CD4-positive, alpha-beta T cell treated with Interleukin-4 for 4 hours (primary cell): ENCODE measurements at places on chromosomes 3 and 15.

- no peak for DNase-seq
Measured at GRCh38 chr3:124774327-124774718, 44.1 kb downstream of the UMPS start.

- no peak for DNase-seq
Measured at GRCh38 chr3:130823241-130823884, 70.5 kb upstream of the ATP2C1 start.

GRCh38 chr15:78667578-78668236 lies 26.7 kb upstream of the CHRNB4 start:
- DNase-seq, result no peak

DNA sequence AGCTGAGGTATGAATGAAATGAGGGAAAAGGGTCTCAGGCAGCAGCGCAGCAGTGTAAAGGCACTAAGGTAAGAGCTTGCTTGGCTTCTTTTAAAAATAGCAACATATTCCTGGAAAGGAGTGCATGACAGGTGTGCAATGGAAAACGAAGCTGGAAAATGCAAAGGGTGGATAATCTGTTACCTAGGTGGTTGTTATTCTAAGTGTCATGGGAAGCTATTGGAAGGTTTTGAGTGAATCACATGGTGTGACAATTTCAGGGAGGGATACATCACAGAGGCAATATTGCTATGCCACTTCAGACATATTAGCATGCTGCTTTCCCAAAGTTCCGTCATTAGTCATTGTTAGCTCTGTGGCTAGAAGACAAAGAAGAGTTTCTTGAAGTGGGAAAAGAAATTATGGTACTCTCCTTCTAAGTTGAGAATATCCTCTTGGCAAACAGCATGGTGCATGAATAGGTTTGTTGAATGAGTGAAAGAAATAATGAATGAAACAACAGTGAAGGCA lies 28.7 kb upstream of the TMEM45A start:
- DNase-seq, result no peak

GRCh38 chr3:193910886-193911738 lies 224.8 kb upstream of the HES1 start:
- DNase-seq, result no peak

GRCh38 chr3:45002720-45003119 lies 23.4 kb upstream of the CLEC3B start:
- no peak for DNase-seq

GRCh38 chr3:123610331-123610730 lies 25.5 kb upstream of the HACD2 start:
- DNase-seq, result no peak

DNA sequence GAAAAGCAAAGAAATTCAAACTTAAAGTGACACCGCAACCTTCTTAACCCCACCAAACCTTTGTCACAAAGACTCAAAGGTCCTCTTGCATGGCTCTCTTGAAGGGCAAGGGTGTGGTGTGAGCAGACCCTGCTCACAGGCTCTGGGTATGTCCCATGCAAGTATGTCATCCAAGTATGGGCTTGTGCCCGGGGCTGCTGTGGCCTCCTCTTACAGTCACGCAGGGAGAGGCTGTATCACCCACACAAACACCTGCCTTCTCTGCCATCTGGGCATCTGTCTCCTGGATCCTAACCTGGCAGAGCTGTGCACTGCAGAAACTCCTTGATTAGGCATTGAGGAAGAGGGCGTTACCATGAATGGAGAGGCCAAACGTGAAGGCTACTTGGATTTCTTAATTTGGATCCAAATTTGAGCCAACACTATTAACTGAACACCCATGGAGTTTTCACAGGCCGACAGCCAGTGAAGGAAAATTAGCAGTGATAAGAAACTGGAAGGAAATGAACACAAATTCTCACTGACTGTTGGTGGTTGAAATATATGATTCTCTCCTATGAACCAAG lies 146.6 kb downstream of the DUT start:
- no peak for DNase-seq

DNA sequence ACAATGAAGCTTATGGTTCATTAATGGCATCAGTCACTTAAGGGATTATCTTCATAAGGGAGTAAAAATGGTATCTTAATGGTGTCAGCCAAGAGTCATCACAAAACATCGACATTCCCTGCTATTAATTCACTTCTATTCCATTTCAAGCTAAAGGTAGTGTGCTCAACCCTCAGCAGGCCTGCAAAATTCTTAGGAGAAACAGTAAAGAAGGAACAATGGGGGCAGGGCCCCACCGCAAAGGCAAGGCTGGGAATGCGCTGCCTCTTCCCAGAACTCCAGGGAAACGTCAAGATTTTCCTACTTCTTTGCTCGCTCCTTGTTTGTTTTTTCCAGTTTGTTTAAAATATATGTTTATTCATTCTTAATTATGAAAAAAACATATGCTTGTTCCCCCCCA lies 187.3 kb upstream of the TSC22D2 start:
- no peak for DNase-seq

- no peak for DNase-seq
Measured at GRCh38 chr15:31077181-31077580, 24.3 kb downstream of the TRPM1 start.

DNA sequence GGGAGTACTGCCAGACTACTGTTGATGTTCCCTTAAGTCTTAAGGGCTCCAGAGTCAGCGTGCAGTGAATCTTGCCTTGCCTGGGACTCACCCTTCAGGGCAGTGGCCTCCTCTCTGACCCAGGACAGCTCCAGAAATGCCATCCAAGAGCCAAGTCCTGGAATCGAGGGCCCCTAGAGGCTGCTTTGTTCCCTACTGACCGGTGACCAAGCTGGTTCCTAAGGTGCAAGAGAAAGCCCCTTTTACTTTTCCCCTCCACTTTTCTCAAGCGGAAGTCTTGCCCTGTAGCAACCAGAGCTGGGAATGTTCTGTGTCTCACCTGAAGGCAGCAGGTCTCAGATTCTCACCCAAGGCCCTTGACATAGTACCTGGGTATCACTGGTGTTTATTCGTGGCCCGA lies 238.0 kb downstream of the DOCK3 start:
- no peak for DNase-seq

- DNase-seq, result no peak
Measured at GRCh38 chr3:55242921-55243320, 244.2 kb downstream of the WNT5A start.

- DNase-seq, result no peak
Measured at GRCh38 chr3:183502237-183503181, 53.0 kb downstream of the KLHL6 start.
